ENCODE measurements at places on chromosomes 6 and 20.

DNA sequence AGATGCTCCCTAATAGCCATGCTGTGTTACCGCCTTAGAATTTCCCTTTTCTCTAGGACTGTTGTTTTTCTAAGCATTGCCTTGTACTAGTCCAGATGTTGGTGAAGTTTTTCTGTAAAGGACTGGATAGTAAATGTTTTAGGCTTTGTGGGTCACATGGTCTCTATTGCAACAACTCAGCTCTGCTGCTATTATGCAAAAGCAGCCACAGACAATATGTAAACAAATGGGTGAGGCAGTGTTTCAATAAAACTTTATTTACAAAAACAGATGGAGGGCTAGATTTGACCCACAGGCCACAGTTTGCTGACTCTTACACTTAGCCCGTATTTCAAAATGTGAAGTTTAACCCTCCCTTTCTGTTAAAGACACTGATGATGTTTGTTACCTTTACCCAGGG, 207.6 kb upstream of the MYLIP start:
- DNase-seq: no peak

GRCh38 chr6:8821981-8822381, 386.6 kb upstream of the SLC35B3 start:
- DNase-seq: no peak

DNA sequence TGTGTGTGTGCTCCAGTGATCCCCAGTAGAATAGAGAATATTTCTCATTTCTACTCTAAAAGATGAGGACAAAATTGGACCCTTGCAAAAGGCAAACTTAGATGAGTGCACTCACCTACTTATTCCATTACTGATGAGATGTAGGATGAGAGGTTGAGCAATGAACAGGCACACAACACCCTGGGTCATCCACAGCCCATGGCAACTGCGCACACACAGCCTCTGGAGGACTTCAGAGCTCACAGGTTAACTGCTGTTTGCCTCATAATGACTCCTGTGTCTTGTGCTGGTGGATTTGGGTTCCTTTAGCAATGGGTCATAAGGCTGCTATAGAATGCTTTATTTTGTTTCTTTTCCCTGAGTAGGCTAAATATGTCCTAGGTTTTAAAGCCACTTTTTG, 103.6 kb upstream of the TNFAIP3 start:
- DNase-seq: no peak

DNA sequence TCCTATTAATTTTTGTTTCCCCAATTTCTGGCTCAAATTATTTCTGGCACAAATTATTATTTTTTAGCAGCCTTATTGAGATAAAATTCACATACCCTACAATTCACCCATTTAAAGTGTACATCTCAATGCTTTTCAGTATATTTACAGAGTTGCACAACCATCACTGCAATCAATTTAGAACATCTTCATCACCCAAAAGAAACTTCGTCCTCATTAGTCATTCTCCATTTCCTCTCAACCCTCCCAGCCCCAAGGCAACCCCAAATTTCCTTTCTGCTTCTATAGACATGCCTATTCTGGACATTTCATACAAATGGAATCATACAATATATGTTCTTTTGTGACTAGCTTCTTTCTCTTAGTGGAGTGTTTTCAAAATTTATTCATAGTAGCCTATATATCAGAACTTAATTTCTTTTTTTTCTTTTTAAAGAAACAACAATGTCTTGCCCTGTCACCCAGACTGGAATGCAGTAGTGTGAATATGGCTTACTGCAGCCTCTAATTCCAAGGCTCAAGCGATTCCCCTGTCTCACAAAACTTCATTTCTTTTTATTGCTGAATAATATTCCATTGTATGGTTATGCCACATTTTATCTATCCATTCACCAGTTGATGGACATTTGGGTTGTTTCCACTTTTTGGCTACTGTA, 84.5 kb downstream of the DNAH8 start:
- DNase-seq: no peak

GRCh38 chr6:127216810-127217789, 49.6 kb upstream of the RNF146 start:
- no peak for DNase-seq

DNA sequence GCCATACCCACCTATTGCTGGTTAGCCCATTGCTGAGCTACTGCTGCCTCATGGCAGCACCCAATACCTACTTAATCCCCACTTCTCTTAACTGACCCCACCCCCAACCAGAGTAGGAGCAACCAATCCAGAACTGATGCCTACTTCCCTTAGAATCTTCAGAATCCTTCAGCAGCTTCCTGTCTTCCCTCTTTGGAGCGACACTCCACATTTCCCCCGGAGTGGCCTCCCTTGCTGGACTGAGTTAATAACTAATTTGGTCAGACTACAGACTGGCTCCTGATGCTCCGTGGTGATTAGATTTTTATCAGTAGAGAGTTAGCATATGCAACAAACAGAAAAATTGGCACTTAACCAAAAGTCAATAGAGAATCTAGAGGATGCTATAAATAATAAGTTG, 51.2 kb upstream of the UBR2 start:
- no peak for DNase-seq

DNA sequence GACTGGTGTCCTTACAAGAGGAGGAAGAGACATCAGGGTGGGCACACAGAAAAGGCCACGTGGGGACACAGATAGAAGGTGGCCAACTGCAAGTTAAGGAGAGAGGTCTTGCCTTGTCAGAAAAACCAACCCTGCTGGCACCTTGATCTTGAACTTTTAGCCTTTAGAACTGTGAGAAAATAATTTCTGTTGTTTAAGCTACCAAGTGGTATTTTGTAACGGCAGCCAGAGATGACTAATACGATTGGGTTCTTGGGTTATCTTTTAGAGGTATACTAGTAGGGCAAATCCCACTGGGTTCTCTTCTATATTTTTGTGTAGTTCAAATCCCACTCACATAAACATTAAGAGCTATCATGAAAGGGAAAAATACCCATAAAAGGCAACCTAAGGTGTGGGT, 31.9 kb upstream of the ZBTB24 start:
- DNase-seq: no peak

DNA sequence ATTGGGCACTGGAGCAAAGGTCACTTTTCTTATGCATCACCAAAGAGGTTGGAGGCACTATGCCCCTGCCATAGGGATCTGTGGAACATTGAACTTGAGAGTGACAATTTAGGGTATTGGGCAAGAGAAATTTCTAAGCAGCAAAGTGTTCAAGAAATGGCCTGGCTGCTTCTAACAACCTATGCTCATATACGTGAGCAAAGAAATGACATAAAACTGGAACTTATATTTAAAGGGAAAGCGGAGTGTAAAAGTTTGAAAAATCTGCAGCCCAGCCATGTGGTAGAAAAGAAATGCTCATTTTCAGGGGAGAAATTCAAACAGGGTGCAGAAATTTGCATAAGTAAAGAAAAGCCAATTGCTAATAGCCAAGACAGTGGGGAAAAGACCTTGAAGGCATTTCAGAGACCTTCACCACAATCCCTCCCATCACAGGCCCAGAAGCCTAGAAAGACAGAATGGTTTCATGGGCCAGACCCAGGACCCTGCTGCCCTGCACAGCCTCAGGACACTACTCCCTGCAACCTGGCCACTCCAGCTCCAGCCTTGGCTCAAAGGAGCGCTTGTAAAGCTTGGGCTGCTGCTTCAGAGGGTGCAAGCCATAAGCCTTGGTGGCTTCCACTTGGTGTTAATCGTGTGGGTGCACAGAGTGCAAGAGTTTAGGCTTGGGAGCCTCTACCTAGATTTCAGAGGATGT, 24.4 kb downstream of the NCR2 start:
- no peak for DNase-seq

GRCh38 chr20:58078741-58079522, 149.5 kb downstream of the ANKRD60 start:
- DNase-seq: no peak

- no peak for DNase-seq
Measured at GRCh38 chr20:62132421-62132820, 10.1 kb downstream of the LSM14B start.

GRCh38 chr6:2853769-2854395, 12.2 kb upstream of the SERPINB1 start:
- peak; percentile 27 for DNase-seq

GRCh38 chr6:21176197-21176596, 417.4 kb upstream of the SOX4 start:
- no peak for DNase-seq

GRCh38 chr6:160960839-160961238, 30.7 kb upstream of the MAP3K4 start:
- DNase-seq: no peak

DNA sequence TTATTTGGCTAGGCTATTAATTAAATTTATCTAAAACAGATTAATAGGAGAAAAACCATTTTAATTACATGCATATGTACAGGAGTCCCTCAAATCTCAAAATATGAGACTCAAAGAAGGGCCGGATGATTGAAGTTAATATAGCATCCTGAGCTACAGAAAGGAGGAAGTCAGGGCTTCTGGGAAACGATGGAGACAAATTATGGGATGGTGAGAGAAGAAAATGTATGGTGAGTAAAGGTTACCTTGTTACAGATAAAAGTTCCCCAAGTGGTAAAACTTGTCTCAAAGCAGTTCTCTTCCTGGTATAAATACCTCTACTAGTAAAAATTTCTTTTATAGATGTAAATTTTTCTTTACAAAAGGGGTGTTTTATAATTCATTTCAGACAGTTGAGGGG, 15.9 kb upstream of the BTN1A1 start:
- DNase-seq: no peak

DNA sequence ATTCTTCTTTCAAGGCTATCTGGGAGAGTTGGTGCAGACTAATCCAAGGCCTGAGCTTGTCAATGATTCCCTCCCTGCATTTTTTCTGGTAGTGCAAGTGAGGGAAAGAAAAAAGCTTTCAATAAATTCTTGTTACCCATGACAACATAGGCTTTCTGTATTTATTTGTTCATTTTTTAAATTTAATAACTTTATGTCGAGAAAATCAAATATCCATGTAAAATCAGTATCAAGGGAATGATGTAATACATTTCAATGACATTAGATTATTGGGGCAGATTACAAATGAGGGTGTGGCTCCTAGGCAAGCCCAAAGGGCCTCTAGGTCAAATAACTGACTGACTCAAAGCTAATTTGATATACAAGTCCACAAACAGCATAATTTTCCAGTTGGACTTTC, 104.0 kb downstream of the GJA1 start:
- no peak for DNase-seq

GRCh38 chr6:108804956-108805355, 43.3 kb upstream of the ARMC2 start:
- no peak for DNase-seq

DNA sequence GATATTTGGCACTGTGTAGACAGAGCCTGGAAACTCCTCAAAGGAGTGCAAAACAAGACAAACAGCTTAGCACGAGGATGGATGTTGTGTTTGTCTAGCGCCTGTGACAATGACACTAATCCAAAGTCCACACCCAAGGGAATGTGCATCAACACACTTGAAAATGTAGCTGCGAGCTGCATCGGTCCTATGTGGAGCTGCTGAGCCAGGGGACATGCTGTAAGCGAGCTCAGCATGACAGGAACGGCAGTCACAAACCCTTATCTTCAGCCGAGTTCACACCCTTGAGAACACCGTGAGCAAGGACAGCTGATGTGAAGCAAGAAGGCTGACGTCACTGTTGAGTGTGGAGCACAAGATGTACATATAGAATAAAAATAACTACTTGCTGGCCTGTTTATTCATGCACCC, 684.3 kb downstream of the QKI start:
- DNase-seq: no peak

- no peak for DNase-seq
Measured at GRCh38 chr6:74319292-74319691, 623.3 kb downstream of the CD109 start.

GRCh38 chr6:38805692-38806091, 90.6 kb downstream of the DNAH8 start:
- no peak for DNase-seq

DNA sequence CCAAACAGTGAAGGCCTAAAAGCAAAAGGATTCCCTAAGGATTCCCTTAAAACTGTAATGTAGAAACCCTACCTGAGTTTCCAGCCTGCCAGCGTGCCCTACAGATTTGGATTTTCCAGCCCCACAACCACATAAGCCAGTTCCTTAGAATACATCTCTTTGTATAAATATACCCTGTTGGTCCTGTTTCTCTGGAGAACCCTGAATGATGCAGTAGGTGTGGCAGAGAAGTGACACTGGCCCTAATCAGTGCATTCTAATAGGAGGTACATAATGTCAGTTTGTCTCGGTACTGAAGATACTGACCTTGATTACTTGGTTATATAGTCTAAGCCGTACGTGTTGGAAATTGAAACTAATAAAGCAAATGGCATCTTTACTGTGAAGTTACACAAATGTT, 707.8 kb upstream of the SLC35B3 start:
- DNase-seq: no peak

GRCh38 chr20:58090161-58090560, 138.3 kb downstream of the ANKRD60 start:
- no peak for DNase-seq

DNA sequence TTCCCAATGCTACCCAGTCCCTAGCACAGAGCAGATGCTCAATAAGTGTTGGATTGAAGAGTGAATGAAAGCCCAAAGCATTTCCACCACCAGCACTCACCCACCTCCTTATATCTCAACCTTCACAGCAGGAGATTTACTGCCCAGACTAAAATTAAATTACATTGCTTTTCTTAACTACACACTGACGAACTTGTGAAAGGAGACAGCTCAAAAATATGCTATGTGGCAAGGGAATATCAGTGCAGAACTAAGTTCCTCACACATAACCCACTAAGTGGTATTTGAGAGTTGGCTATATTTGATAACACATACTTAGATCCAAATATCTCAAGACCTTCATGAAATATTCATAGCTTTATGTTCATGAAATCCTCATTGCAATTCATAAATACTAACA, 137.7 kb downstream of the FRK start:
- DNase-seq: no peak

- DNase-seq: no peak
Measured at GRCh38 chr6:167679122-167679736, 147.5 kb upstream of the AFDN start.

GRCh38 chr6:160285541-160286105, 27.0 kb upstream of the SLC22A2 start:
- no peak for DNase-seq

GRCh38 chr6:68704485-68704884, 69.4 kb downstream of the ADGRB3 start:
- no peak for DNase-seq

DNA sequence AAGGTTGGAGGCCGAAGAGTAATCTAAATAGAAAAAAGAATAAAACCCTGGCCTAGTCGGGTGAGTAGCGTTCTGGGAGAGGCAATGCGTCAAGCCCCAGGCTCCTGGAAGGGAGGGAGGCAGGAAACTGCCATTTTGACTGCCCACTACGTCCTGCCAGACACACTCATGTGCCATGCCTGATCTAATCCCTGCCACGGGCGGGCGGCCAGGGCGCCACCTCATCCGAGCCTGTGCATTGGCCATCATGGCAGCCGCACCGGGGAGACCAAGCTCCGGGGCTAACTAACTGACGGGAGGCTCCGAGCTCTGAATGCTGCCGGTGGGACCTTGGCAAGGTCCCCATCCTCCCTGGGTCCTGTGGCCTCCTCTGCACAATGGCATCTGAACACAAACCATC, 68.8 kb downstream of the INSM1 start:
- no peak for DNase-seq

DNA sequence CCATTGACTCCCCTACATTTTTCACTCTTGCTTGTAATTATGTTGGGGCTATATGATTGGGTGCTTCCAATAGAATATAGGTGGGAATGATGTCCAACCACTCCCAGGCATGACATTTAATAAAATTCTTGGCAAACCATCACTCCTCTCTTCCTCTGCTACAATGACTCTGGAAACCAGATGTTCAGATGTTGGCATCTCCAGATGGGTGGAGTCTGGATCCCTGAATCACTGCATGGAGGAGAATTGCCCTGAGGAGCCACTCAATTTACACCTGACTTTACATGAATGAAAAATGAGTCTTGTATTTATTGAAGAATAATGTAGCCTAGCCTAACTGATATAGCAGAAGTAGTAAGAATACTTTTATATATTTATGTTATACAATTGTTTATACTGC, 306.7 kb upstream of the SUPT3H start:
- no peak for DNase-seq

All from hematopoietic multipotent progenitor cell treated with erythropoietin and hydrocortisone succinate and interleukin-3 and kit ligand, for 15 days (in vitro differentiated cells).